ENCODE measurements at places on chromosomes 3 and 15.

GRCh38 chr15:27495963-27496459 lies 525.0 kb downstream of the GABRG3 start:
- no peak for DNase-seq

GRCh38 chr3:33855884-33856546 lies 57.6 kb downstream of the PDCD6IP start:
- no peak for DNase-seq

- no peak for DNase-seq
Observed at GRCh38 chr3:137738710-137739109, 25.4 kb upstream of the SOX14 start.

- DNase-seq: no peak
Observed at GRCh38 chr3:62372621-62373041, 719 bp downstream of the FEZF2 start.

DNA sequence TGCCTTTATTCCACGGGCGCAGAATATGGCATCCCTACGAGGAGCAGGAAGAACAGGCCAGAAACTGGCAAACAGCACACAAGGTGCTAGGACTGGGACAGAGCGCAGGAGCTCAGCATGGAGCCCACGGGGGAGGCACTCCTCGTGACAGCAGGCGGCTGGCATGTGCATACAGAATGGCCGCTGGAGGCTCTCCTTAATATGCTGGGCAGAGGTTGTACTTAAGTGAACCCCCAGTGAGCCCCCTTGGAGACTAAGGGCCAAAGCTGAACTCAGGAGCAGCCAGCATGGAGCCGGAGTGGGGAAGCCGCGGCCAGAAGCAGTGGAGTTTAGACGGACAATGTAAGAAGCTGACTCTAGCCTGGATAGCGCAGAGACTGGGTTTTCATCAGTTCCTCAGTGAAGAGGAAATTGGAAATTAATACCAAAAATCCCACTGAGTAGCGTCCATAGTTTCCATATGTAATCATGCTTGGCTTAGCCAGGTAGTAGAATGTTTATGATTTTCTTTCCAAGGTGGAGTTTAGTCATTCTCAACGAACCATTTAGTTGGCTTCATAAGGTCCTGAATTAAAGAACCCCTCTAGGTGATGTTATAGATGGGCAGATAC lies 69.4 kb downstream of the EPHB3 start:
- no peak for DNase-seq

DNA sequence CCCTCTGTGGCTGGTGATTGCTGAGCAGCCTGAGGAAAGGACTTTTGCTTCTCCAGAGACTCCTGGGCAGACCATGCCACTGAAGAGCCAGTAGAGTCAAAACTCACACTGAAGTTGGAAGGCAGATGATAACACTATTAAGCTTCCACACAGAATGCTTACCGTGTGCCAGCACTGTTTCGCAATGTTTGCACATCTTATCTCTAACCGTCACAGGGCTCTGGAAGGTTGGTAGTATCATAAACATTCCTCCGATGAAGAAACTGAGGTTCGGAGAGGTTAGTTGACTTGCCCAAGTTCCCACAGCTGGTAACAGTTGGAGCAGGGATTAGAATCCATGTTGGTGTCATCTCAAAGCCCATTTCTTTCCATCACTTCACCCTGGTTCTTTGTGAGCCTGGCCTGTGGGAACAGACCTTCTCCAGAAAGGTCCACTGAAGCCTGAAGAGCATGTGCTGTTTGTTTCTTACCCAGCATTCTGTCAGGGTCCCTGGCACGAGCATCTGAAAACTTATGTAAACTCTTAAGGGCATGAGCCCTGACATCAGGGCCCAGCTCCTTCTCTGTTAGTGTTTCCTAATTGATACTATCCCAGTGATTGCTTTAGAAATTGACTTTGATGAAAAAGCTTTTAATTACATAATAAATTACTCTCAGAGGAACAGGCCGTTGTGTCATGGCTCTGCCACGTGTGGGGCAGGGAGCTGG lies 77.0 kb upstream of the PRR23C start:
- DNase-seq: no peak

GRCh38 chr15:41334293-41335120 lies 1.8 kb downstream of the NUSAP1 start:
- no peak for DNase-seq

GRCh38 chr15:83983634-83984458 lies 251.7 kb upstream of the GOLGA6L4 start:
- no peak for DNase-seq

DNA sequence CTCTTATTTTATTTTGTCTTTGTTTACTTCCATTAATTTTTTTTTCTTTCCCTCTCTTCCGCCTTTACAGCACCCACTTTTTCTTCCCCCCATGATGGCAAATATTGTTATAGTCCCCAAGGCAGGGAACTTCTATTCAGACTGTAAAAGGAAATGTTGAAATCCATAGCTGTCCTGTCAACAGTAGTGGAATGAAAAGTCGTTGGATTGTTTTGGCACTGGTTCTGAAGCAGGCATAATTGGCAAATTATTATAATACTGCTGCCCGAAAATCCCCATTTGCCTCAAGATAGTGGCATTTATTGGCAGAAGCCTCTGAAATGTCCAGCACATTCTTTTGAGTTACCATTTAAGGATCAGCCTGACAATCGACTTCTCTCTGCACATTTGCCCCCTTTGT lies 150.6 kb downstream of the TPRG1 start:
- DNase-seq: no peak

DNA sequence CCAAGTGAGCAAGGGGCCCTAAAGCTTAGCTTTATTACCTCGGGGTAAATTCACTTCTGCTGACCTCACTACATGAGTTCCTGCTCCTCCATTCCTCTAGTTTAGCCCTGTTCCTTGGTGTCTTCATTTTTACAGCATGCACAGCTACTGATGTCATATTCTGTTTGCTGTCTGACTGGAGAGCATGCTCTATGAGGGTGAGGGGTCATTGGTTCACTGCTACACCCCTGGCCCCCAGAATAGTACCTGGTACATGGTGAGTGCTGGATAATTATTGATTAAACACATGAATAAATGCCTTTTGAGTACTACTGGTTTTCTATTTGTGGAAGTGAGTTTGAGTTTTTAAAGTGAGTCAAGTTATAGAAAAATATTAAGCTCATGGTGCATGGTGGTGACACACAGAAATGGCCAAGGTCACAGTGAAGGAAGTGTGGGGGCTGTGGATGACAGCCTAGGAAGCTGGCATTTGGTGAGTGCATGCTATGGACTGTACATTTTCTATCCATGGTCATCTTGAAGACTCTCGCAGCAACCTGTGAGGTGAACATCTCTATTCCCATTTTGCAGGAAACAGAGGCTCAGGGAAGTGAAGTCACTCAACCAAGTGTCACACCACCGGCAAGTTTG lies 34.0 kb downstream of the RPLP1 start:
- peak; percentile 53 for DNase-seq

- no peak for DNase-seq
Observed at GRCh38 chr15:73839699-73840377, 33.5 kb upstream of the TBC1D21 start.

- DNase-seq: peak; percentile 57
Observed at GRCh38 chr3:47421741-47422649, 41.2 kb downstream of the PTPN23 start.

GRCh38 chr15:52261498-52262242 lies 33.9 kb downstream of the MYO5C start:
- peak; percentile 85 for DNase-seq

DNA sequence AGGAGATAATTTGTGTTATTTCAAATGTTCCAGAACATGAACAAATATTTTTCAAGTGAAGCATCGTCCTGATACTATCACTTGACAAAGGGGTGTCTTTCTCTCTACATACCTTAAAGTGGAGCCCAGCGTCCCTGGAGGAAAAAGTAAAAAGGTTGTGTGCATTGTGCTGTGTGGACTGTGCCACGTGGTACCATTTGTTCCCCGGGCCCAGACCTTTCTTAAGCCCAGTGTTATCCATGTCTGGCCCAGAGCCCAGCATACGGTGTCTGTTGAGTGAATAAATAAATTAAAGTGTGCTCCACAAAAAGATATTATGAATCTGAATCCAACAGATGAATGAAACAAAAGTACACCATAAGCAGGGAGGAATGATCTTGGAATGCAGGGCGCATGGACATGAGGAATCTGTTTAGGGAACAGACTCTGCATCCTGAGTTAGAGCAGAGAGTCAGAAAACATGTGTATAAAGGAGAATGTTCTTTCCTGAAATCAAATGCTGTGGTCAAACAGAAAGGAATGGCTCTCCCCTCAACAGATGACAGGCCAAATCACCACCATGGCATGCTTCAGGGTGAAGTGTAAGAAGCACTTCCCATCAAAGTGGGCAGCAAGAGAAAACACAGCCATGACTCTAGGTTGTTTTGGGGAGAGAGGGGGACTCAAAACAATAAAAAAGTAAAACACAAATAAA lies 8.1 kb upstream of the PRSS50 start:
- DNase-seq: no peak

DNA sequence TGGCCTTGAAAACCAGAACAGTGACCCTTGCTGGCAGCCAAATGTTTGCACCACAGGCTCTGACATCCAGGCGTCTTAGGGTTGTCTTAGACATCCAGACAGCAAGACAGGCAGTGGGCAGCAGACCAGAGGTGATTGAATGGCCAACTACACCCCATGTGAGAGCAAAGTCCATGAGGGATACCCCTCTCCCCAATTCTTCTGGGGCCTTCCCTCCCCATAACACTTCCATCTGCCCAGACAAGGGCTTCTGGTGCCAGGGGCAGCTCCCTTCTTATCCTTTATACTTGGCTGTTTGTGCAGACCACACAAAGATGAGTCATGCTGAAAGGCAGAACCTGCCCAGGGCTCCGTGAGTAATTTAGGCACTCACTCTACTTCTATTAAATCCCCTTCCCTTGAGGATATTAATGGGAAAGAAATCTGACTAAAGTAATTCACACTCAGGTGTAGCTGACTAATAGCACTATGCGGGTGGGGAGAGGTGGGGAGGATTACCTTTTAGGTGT lies 257.9 kb downstream of the UACA start:
- peak; percentile 85 for DNase-seq

DNA sequence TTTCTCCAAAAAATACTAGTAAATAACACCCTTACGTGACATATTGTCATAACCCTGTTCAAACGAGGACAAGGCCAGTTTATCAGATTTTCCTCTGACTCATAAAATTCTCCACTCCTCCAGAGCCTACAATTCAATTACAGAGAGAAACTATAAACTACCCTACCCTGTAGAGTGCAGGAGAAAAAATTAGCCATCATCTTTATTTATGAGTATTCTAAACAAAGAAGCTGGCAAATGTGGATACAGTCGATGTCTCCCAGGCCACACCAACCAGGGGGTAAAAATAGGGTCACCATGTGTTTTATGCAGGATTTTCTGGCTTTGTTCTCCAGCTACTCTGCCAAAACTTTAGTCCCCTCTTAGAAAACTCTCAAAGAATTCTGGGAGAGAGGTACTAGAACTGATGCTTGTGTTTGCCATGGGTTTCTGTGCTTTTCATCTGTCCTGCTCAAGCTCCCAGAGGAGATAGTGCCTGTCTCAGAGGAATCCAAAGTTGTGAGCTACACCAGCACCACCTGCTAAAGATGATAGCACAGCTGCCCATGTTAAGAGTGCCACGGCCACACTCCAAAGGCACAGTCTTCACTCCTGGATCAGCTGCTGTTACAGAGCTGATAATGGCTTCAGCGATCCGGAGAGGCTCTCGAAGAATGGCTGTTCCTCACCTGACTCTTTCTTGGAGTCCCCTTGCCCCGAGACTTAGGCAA lies 150.2 kb downstream of the IMPG2 start:
- DNase-seq: no peak

- no peak for DNase-seq
Observed at GRCh38 chr15:64865998-64866520, 24.3 kb downstream of the PLEKHO2 start.

DNA sequence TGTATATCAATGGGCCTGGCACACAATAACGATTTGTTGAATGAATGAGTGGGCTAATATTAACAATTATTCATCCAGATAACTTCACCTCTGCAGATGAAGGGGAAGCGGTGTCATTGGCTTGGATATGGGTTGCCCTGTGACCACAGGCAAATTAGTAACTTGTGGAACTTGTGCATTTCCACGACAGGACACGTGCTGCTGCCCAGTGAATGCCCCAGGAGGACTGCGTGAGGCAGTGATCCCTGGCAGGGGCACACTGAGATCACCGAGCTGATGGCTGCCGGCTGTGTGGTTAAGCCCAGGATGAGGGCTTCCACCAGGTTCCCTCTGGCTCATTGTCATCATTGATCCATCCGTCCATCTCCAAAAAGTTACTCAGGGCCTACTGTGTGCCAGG lies 84.1 kb upstream of the HACD2 start:
- DNase-seq: no peak

GRCh38 chr3:195900436-195901355 lies 7.7 kb downstream of the TNK2 start:
- peak; percentile 87 for DNase-seq

DNA sequence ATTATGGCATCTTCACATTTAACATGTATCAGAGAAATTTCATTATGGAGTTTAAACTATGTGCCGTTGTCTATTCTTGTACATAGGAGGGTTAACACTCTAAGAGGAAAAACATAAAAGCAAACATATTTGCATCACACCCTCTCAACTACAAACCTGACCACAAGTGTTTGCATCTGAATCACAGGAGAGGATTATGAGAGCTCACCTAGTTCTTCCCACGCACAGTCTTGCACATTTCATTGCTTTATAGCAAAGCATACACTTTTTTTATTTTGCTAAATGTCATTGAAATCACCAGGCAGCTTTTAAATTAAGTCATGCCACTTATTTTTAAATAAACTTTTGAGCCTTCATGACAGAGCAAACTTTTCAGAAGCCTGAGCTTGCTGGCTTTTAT lies 12.5 kb downstream of the TRAT1 start:
- DNase-seq: no peak

GRCh38 chr15:25770618-25771337 lies 92.3 kb downstream of the ATP10A start:
- DNase-seq: no peak

GRCh38 chr3:155097009-155097349 lies 16.9 kb downstream of the MME start:
- peak; percentile 35 for DNase-seq

GRCh38 chr3:177196008-177196455 lies 1.2 kb downstream of the TBL1XR1 start:
- peak; percentile 76 for DNase-seq
